CMK (cell line): ENCODE measurements at places on chromosomes 3 and 15.

- DNase-seq: no peak
These were observed 48.0 kb upstream of the SCAANT1 start for GRCh38 chr3:63960048-63960711.

DNA sequence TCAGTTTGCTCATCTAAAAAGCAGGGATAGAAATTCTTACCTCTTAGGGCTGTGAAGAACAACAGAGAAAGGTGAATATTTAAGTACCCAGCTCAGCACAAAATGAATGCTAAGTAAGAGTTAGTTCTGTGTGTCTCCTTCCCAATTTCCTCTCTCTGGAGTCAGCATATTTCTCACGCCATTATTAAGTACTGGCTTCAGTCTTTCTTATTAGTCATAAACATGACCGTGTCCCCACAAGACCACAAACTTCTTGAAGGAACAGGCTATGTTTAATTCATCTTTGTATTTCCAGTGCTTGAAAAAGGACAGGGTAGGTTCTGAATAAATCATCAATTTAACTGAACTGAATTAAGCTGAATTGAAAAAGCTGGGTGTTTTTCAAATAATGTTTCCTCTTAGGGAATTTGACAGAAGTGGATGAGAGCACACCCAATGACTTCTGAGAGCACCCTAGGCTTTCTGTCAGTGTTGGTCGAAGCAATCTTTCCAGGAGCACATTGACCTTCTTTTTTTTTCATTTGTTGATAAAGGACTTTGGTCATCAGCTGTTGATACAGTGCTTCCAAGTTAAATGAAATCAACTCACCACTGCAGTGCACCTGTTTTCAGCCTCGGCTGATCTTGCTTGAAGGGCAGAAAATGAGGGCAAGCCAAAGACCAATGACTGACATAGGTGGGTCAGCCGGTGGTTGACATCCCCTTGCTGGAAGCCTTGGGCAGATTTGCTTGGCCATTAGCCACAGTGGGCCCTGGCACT is 324.6 kb downstream of the MFSD1 start:
- DNase-seq: no peak

GRCh38 chr3:46540550-46540949 is 25.6 kb downstream of the LRRC2 start:
- DNase-seq: no peak

DNA sequence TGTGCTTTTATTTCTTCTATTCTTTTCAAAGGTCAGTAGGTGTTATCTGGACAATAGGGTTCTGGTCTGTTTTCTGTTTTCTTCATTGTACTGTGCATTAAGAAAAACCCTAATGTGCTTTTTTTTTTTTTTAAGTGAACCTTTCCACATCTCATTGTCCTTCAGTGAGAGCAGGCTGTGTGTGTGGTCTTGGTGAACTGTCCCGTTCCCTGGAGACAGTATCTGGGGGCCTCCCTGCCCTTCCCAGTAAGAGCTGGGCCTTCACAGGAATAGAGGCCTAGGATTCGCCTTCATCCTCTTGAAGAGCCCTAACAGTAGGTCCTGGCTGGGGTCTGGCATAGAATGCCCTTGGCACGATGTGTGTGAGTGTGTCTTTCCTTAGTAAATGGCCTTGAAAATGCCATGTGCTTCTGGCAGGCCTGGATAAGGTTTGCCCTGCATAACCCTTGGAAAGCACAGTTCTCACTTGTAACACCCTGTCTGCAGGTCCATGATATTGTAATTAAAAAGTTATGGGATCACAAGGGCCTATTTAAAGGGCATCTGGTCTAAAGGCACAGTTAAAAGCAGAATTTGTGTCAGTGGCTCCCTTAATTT is 81.2 kb downstream of the IGF1R start:
- no peak for DNase-seq

DNA sequence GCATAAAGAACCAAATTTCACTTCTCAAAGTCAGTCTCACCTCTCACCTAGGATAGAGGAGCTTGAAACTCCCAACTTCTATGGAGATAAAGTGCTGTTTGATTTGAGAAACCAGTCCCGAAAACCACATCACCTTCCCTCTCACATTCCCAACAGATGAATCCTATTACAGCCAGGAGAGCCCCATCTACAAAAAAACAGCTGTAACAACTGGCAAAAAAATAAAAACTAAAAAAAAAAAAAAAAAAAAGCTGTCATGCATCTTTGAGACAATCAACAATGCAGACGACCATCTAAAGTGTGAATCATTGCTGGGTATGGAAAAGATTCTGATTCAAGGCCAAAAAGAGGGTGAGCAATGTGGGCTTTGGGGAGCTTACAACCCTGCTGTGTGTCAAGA is 23.8 kb downstream of the HOMER2 start:
- no peak for DNase-seq

DNA sequence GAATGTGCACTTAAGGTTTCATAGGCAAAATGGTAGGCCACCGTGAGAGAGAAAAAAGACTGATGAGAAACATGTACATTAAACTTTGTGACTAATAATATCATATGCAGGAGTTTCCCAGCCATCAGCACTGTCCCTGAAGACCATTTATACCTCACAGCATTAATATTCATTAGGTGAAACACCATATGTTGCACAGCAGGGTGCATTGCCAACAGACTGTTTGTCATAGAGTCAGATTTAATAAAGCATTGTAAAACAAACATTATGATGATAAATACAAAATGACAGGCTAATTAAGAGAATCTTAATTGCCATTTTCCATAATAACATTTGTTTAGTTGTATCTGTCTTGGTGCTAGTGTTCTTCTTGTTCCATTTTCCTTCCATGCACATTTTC is 578.3 kb downstream of the EPHA3 start:
- DNase-seq: no peak

GRCh38 chr15:85568261-85568808 is 187.9 kb downstream of the AKAP13 start:
- DNase-seq: no peak

- no peak for DNase-seq
These were observed 205.1 kb upstream of the EIF1B start for GRCh38 chr3:40104441-40104840.
